Hematopoietic multipotent progenitor cell treated with erythropoietin and hydrocortisone succinate and interleukin-3 and kit ligand, for 4 days (in vitro differentiated cells): ENCODE measurements at places on chromosomes 2 and 18.

GRCh38 chr2:54158311-54158710, 42.9 kb downstream of the ACYP2 start:
- DNase-seq, result no peak

DNA sequence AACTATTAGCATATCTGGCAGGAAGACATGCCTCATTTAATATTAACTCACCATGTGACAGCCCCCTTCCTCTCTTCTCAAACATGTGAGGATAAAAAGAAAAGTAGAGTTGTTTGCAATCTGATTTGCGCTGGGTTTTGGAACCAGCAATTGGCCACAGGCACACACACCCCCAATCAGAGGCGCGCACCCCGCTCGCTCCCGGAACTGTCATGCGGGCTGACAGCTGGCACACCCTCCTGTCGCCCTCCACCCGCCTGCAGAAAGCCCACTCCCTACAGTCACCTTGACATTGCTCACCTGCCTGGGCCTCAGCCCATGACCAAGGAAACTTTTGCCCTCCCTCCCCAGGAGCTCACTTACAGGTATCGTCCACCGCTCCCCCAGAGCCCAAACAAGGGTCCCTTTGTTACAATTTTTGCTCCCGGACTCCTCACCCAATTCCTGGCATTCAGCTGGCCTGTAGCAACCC, 1.1 kb downstream of the COBLL1 start:
- DNase-seq, result peak; percentile 72

DNA sequence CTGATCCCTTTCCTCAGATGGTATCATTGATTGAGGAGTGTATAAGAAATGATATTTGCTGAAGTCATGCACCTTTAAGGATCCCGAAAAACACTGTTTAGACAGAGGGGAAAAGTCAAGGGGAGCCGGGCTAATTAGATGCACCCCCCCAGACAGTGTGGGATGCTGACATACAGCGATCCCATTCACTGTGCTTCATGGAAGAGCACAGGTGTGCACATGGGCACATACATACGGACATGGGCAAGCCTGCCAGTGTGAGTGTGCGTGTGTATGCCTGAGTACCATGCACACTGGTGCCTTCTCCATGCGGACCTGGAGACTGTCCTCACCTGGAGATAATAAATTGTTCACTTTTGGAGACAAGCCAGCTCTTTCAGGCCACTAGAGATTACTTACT, 22.6 kb downstream of the MEIS1 start:
- no peak for DNase-seq

DNA sequence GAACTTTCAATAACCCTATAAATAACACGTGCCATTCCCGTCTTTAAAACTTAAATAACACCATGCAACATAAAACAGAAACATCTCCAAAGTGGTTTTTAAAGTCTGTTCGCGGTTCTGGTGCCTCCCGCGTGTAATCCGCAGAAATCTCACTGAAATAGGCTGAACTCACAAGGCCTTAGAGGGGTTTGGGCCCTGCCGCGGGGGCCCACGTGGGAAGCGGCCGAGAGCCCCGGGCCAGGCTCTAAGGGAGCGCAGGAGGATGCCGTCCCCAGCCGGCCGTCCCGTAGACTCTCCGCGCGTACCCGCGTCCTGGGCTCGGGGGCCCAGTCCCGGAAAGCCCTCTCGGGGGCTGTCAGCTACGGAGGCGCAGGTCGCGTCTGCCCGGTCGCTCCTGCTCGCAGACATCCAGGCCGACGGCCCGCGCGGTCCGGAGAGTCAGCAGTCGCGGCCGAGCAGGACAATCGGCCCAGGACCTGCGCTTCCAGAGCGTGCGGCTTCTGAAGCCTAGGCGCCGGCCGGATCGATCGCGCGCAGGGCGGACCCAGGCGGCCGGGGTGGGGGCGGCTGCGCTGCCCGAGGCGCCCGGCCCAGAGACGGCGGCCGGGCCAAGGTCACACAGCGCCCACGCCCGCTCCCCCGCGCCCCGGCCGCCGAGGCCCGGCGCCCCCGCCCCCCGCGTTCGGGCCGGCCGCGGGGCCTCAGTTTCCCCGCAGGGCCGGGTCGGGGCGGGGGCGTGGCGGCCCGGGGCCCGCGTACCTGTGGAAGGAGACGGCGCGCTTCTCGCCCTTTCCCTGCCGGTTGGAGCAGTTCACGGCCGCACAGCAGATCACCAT, 558 bp downstream of the THAP4 start:
- peak; percentile 66 for DNase-seq

GRCh38 chr2:67701011-67701410, 303.9 kb downstream of the ETAA1 start:
- no peak for DNase-seq

GRCh38 chr2:207413376-207413907, 116.3 kb upstream of the CREB1 start:
- DNase-seq, result no peak

DNA sequence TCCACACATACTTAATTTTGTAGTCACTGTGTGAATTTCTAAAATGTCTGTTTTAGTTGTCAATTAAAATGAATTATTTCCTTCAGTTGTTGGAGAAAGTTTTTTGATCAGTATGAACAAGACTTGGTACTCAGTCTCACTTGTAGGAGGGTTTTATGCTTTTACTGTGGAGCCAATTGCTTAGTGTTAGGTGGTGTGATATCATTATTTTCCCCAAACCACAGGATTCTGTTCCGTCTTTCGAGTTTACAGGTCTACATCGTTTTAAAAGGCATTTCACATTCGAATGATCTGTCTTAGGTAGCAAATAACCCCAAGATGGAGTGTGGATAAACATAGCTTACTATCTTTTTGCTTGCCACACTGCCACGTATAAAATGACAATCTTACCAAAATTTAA, 803.1 kb downstream of the SATB2 start:
- DNase-seq, result no peak

- peak; percentile 24 for DNase-seq
Observed at GRCh38 chr2:144522176-144522896, 2.4 kb upstream of the ZEB2 start.

- DNase-seq, result no peak
Observed at GRCh38 chr2:200451511-200451910, 58.4 kb downstream of the KCTD18 start.
